ENCODE measurements at places on chromosomes 16 and 17. TPM values are rescaled to one million over a fixed set of nuclear protein-coding genes. Genes with fewer than 3 reads are reported as not detected.
A peak's percentile ranks its signal among the peaks of the same experiment; 100 is the strongest.

- no peak for DNase-seq
- peaks cover 4% of the 10 kb centered on the region for H3K4me1 ChIP-seq
- H3K27ac ChIP-seq, result no peak overlapping the region
- no peak overlapping the region for H3K4me3 ChIP-seq
Observed at GRCh38 chr16:57818377-57819064, 16.2 kb upstream of the KIFC3 start.

Gene TUBB3
- total RNA-seq, result 0.59 TPM

Gene TAT
- 0.20 TPM for total RNA-seq

- peaks cover 7% of the 10 kb centered on the region for H3K36me3 ChIP-seq
- peaks cover 14% of the 10 kb centered on the region for H3K4me1 ChIP-seq
- H3K27me3 ChIP-seq, result no peaks in the 10 kb centered on the region
Observed at GRCh38 chr17:66676421-66676820, 158.5 kb upstream of the CACNG5 start.

DNA sequence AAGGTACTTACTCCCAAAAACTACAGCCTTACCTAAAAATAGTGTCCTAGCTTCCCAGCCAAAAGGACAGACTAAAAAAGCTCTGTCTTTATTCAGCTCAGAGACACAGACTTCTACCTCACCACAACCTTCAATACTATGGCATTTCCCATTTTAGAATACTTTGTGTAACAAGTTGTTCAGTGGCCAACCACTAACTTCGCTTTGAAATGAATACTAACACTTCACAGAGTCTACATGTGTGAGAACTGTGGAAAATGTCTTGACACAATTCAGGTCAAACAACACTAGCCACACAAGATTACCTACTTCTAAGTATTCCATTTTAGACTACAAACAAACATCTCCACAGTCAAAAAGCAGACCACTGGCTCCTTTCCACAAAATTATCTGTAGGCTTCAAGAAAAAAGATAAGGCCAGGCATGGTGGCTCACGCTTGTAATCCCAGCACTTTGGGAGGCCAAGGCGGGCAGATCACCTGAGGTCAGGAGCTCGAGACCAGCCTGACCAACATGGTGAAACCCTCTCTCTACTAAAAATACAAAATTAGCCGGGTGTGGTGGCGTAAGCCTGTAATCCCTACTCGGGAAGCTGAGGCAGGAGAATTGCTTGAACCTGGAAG is 3.2 kb downstream of the HELZ start:
- no peak overlapping the region for H3K27ac ChIP-seq
- DNase-seq, result no peak
- peaks cover 4% of the 10 kb centered on the region for H3K4me1 ChIP-seq
- no peaks in the 10 kb centered on the region for H3K27me3 ChIP-seq

Gene SLC5A11
- total RNA-seq, result not detected

DNA sequence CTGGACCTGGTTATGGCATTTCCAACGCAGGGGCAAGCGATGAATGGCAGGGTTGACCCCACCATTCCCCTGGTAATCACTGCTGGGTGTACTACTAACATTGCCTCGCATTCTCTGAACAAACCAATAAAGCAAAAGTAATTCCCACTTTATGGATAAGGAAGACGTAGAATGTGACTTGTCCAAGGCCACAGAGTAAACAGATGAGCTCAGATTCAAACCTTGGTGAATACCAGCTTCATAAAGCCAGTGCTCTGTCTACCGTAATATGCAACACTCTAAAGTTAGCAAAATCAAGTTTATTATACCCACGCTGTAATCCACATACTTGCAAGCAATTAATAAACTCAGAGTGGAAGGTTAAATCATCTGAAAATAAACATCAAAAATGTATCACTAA is 59.6 kb downstream of the ANKFY1 start:
- no peak overlapping the region for H3K4me3 ChIP-seq
- peaks cover 40% of the 10 kb centered on the region for H3K36me3 ChIP-seq
- H3K4me1 ChIP-seq, result peaks cover 15% of the 10 kb centered on the region
- H3K27me3 ChIP-seq, result no peaks in the 10 kb centered on the region
- H3K27ac ChIP-seq, result no peak overlapping the region

DNA sequence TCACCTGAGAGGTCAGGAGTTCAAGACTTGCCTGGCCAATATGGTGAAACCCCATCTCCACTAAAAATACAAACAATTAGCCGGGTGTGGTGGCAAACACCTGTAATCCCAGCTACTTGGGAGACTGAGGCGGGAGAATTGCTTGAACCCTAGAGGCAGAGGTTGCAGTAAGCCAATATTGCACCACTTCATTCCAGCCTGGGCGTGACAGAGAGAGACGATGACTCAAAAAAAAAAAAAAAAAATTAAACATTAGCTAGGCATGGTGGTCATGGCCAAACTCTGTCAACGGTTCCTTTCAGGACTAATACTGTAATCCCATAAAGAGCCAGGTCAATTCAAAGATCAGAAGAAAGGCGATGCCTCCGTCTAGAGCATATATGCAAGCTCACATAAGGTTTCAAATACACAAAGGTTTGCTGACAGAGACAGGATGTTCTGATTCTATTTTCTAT is 2.4 kb downstream of the RNF157 start:
- H3K4me3 ChIP-seq, result no peak overlapping the region
- H3K27ac ChIP-seq, result no peak overlapping the region

Gene RAB11FIP4
- 6.9 TPM for total RNA-seq

GRCh38 chr17:38852771-38853291 is 690 bp downstream of the RPL23 start:
- no peaks in the 10 kb centered on the region for H3K4me1 ChIP-seq
- no peak for DNase-seq
- no peaks in the 10 kb centered on the region for H3K27me3 ChIP-seq
- peak overlapping the region; percentile 97 for H3K27ac ChIP-seq
- peaks cover 1% of the 10 kb centered on the region for H3K36me3 ChIP-seq

Gene ASGR1
- total RNA-seq, result 0.21 TPM

- H3K4me3 ChIP-seq, result no peak overlapping the region
- no peaks in the 10 kb centered on the region for H3K36me3 ChIP-seq
- no peak for DNase-seq
- no peak overlapping the region for H3K27ac ChIP-seq
- H3K4me1 ChIP-seq, result peaks cover 8% of the 10 kb centered on the region
Observed at GRCh38 chr17:82116246-82116645, 18.2 kb upstream of the FASN start.

Gene TPSD1
- 2.7 TPM for total RNA-seq

DNA sequence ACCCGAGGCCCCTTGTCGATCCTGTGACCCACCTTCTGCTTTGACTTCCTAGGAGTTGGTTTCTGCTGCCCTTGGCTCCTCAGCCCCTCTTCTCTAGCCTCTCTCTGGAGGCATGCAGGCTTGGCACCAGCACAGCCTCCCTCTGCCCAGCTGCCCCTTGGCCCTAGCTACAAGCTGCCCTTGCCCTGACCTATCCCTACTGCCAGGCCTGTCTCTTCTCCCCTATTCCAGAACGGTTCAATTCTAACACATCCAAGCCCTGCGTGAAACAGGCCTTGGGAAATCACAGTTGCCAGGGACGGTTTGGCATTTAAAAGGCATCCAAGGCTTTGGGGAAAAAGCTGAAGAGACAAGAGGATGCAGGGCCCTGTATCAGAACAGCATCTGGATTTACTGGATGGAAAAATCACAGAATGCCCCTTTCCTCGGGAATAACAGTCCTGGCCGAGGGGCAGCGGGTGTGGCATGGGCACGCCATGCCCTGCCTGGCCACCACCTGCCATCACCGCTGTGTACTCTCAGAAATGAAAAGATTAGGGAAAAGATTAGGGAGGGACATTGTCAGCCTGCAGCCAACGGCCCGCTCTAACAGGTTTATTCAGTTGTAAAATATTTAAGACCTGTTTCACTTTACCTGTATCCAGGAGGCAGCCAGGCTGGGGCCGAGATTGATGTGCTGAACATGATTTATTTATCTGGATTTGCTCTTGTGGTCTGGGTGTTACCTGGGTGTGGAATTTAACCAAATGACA is 15.8 kb downstream of the RAI1 start:
- H3K4me3 ChIP-seq, result no peak overlapping the region
- no peak for DNase-seq
- no peak overlapping the region for H3K27ac ChIP-seq
- H3K27me3 ChIP-seq, result no peaks in the 10 kb centered on the region
- H3K4me1 ChIP-seq, result peaks cover 74% of the 10 kb centered on the region

DNA sequence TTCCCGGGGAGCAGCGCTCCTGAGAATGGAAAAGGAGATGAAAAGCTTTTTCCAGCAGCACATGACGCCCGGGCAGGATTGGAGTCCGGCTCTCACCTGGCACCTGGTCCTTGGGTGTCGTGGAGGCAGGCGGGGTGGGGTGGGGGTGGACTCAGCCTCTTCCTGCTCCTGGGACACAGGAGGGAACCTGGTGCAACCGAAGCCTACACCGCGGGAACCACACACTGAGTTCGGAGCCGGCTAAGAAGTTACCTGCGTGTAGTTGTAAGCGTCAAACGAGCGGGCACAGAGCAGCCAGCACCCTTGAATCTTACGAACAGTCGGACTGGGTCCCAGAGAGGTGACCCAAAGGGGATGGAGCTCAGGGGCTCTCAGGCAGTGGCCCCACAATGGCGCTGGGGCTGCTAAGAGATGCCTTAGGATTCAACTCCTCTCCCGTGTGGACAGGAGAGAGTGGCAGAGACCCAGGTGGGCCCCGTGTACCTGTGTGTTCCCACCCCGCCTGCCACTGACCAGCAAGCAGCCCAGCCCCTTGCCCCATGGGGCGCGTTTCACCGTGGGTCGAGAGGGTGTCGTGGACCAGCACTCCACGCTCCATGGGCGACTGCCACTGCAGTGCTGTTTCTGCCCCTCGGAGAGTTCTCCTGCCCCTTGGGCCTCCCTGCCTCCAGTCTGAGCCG is 105.8 kb upstream of the METRNL start:
- H3K4me3 ChIP-seq, result no peak overlapping the region
- no peaks in the 10 kb centered on the region for H3K27me3 ChIP-seq
- no peaks in the 10 kb centered on the region for H3K4me1 ChIP-seq
- H3K36me3 ChIP-seq, result no peaks in the 10 kb centered on the region
- no peak overlapping the region for H3K27ac ChIP-seq
- no peak for DNase-seq

- peaks cover 9% of the 10 kb centered on the region for H3K36me3 ChIP-seq
- no peak for DNase-seq
- H3K27me3 ChIP-seq, result no peaks in the 10 kb centered on the region
- H3K27ac ChIP-seq, result no peak overlapping the region
Observed at GRCh38 chr16:75632857-75633256, 9.8 kb upstream of the ADAT1 start.

- peaks cover 52% of the 10 kb centered on the region for H3K36me3 ChIP-seq
- H3K27ac ChIP-seq, result peak overlapping the region; percentile 79
- H3K4me3 ChIP-seq, result no peak overlapping the region
Observed at GRCh38 chr17:80859002-80859941, 132.4 kb upstream of the CHMP6 start.

Gene ARL2BP
- 63.8 TPM for total RNA-seq

- no peaks in the 10 kb centered on the region for H3K4me1 ChIP-seq
- no peak overlapping the region for H3K4me3 ChIP-seq
- DNase-seq, result no peak
- no peaks in the 10 kb centered on the region for H3K36me3 ChIP-seq
- H3K27me3 ChIP-seq, result no peaks in the 10 kb centered on the region
Observed at GRCh38 chr17:82913304-82914043, 73.7 kb upstream of the ZNF750 start.

Gene PRR15L
- total RNA-seq, result not detected

DNA sequence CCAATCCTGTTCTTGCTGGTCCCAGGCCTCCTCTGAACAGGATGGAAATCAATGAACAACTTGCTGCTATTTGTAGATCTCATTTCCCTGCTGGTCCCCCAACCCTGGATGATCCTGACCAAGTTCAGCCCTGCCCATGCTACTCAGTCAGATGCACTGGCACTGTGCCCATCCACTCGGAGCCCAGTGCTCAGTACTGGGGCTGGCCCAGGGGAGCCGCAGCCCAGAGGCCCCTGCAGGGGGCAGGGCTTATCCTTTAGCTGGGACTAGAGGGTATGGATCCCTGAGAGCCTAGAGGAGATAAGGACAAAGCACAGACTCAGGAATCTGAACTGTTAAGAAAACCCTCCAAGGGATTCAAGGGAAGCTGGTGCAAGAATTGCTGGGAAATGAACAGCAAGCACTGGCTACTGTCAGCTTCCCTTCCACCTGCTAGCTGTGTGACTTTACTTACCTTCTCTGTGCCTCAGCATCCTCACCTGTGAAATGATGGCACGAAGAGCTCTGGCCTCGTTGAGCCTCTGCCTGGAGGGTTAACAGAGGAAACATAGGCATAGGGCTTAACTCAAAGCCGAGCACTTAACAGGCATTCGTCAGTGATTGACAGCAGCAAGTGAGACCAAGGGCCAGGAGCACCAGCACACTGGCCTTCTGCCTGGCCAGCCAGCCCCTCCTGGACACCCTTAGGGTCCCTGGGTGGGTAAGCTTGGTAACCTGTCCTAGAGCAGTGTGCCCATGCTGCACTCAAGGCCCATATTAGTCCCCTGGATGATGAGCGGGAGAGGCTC is 29.8 kb upstream of the C1QL1 start:
- no peak overlapping the region for H3K4me3 ChIP-seq
- H3K36me3 ChIP-seq, result no peaks in the 10 kb centered on the region
- no peak overlapping the region for H3K27ac ChIP-seq
- DNase-seq, result no peak
- no peaks in the 10 kb centered on the region for H3K27me3 ChIP-seq

Gene CSH1
- total RNA-seq, result not detected

Gene CLEC3A
- total RNA-seq, result not detected

Gene CCDC154
- total RNA-seq, result 3.0 TPM

Gene CCL1
- not detected for total RNA-seq

Data from tibial nerve (tissue), 4 donors.